ENCODE measurements at places on chromosomes 11 and 22.

DNA sequence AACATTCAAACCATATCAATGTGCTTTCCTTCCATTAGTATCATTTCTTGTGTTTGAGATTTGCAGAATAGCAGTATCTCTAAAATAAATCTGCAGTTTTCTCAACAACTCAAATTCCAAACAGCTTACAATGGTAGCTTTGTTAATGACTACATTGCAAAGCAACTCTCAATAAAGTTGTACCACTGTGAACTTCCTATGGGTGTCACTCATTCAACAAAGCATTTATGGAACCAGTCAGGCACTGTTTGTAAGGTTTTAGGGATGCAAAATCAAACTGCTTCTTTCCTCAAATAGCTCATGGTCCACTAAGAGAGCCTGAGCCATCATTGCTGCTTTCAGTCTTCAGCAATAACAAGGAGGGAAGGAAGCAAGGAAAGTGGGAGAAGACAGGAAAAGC lies 91.0 kb downstream of the CCDC83 start:
- no peak for DNase-seq

DNA sequence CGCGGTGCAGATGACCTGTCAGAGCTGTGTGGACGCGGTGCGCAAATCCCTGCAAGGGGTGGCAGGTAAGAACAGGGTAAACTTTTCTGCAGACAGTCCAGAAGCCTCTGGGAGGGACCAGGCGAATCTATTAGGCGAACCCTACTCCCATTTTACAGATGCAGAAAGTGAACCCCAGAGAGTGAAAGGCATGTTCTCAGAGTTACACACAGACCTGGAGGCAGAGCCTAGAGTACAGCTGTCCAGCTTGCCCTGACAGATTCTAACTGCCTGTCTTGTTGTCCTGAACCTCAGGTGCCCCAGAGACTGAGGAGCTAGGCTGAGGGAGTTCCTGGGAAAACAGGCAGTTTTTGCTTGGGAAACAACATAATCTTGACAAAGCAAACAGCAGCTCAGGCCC lies 665 bp downstream of the CCS start:
- DNase-seq = no peak

GRCh38 chr22:46126853-46127385 lies 23.4 kb upstream of the PPARA start:
- no peak for DNase-seq

DNA sequence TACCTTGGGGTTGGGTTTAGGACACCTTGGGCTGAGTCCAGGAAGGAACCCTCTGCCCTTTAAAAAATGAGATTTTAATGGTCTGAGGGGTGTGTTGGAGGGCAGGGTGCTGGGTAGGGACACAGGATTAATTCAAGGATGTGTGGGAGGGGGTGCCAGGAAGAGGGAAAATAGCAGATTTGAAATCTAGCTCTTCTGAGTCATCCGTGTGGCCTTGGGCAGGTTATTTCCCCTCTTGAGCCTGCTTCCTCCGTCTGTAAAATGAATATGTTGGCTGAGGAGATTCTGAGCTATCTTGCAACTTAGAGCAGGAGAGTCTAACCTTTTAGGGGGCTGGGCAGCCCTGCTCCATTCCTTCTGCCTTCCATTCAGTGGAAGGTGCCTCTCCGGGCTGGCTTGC lies 3.0 kb downstream of the TSPAN18 start:
- no peak for DNase-seq

GRCh38 chr11:94910779-94911178 lies 62.6 kb downstream of the CWC15 start:
- DNase-seq = no peak

DNA sequence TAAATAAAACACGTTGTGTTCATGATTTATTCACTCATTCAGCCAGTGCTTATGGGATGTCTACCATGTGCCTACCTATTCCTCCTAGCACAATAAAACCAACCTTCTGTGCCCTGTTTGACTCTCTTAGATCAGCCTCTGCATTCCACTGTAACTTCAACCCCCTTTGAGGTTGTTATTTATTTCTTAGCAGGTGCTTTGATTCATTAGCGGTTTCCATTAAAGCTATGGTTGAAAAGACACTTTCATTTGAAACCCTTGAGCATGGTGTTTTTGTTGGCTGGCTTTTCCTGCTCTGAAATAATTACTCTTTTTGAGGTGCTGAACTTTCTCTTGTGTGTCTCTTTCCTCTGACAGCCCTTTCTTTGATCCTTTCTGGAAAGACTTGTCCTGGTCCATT lies 570.6 kb upstream of the LARGE1 start:
- DNase-seq = no peak

GRCh38 chr22:19970479-19971275 lies 29.1 kb upstream of the TXNRD2 start:
- DNase-seq = peak; percentile 67

DNA sequence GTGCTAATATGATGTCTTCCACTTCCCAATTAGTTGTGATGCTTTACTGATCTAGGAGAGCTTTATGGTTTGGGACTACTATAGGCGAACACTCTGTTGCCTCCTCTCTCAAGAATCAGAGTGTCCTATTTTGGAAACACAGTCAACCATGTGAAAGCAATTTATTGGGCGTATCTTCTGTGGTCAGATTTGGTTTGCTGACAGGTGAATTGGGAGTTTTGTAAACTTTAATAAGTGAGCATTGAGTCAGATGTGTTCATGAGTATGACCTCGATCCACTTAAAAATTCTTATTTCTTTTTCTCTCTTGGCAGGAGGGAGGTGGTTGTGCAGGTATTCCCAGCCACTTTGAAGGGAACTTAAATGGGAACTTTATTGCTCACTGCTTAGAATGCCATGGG lies 4.4 kb downstream of the CAT start:
- DNase-seq = no peak

GRCh38 chr11:118536726-118537125 lies 5.7 kb downstream of the TMEM25 start:
- no peak for DNase-seq

Measured in activated T-helper 9 cell treated with anti-CD3 and anti-CD28 coated beads, Interleukin-2, amount 50 U/mL, for 16 hours (primary cell).